ENCODE measurements at places on chromosomes 1 and 21.

- DNase-seq: no peak
Measured at GRCh38 chr21:45515241-45516061, 26.8 kb downstream of the SLC19A1 start.

DNA sequence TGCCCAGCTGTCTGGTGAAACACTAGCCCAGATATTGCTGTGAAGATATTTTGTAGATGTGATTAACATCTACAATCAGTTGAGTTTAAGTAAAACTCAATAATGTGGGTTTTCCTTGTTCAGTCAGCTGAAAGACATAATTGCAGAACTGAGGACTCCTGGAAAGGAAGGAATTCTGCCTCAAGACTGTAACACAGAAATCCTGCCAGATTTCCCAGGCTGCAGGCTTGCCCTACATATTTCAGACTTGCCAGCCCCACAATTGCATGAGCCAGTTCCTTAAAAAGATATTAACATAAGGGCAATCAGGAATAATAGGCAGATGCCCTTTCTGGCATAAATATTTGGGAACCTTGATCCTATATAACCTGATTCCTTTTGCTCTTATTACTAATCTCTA lies 14.2 kb upstream of the NIBAN1 start:
- DNase-seq: no peak

- DNase-seq: no peak
Measured at GRCh38 chr1:206582537-206582936, 29.7 kb downstream of the EIF2D start.

DNA sequence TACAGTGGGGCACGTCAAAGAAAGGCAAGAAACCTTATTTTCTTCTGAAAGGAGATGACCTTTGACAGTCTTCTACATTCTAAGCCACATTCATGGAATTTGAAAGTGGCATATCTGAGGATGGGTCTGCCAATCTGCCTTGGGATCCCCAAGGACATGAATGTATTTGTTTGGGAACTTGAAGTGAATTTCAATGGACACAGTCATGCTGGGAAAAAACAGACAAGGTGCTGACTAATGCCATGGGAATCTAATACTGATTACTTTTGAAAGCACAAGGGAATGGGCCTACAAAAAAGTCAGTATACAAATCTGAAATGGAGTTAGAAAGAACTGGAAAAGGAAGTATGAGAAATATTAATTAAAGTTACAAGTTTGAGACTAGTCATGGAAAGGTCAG lies 128.8 kb downstream of the KCNJ6 start:
- DNase-seq: peak; percentile 74

DNA sequence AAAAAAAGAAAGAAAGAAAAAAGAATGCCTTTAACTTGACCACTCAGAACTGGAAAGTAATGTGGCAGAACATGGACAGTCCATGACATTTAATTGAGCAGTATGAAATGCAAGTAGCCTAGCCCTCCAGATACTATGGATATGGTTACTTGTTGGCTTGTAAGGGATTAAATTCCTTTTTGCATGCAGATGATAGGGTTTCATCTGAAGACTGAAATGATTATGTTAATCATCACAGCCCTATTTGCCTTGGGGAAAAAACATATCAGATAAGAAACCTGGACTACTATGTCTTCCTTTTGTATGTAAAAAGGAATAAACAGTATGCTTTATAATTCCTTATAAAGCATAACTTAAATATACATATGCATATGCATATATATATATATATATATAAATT lies 66.0 kb downstream of the GATAD2B start:
- no peak for DNase-seq

GRCh38 chr1:223712194-223712849 lies at the start of gene CAPN2:
TSS of gene CAPN2 (plus strand) at chr1:223712539. CDS start at chr1:223712641, 102 bp downstream.
- peak; percentile 72 for DNase-seq

GRCh38 chr1:246647113-246647512 lies 77.1 kb upstream of the SCCPDH start:
- DNase-seq: no peak

Measured in RCC 7860 (cell line).